ENCODE measurements at places on chromosomes 6 and 20.

DNA sequence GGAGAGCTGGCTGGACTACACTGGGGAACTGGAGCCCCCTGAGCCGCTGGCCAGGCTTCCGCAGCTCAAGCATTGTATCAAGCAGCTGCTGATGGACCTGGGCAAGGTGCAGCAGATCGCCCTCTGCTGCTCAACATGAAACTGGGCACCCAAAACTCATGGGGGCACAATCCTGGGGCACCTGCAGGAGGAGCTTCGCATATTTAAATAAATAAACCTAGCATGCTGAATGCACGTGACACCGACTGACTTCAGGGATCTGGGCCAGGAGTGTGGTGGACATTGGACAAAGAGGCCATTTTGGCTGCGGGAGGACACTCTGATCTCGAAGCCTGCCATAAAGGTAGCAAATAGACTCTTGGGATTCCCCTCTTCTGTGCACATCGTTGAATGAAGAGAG lies 6.8 kb downstream of the SCAND1 start:
- no peak for DNase-seq

GRCh38 chr6:140789466-140789865 lies 1343.3 kb upstream of the GJE1 start:
- no peak for DNase-seq

DNA sequence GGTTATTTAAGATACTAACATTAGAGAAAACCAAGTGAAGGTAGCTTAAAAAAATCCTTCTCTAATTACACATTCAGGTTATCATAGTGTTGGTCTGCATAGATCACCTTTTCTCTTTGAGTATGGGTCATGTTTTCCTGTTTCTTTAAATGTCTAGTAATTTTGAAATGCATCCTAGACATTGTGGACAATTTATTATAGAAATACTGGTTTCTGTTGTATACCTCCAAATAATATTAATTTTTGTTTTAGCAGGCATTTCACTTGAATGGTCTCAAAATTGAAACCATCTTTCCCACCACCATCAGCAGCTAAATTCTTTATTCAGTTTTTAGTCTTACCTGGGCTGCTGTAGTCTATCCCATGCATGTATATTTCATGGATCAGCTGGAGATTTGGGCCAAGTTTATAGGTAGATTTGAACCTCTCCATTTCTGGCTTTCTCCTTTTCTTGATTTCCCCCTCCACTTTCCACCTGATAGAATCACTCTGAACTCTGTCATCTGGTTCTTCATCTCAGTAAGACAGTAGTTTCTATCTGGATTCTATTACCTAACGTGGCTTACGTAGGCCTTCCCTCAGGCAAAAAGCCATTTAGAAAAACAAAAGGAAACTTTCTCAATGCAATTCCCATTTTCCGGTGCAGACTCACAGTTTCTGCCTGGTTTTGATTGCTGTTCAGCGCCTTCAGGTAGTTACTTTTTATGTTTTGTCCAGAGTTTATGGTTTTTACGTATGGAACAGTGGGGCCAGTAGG lies 52.3 kb downstream of the ZFAND3 start:
- DNase-seq: no peak

DNA sequence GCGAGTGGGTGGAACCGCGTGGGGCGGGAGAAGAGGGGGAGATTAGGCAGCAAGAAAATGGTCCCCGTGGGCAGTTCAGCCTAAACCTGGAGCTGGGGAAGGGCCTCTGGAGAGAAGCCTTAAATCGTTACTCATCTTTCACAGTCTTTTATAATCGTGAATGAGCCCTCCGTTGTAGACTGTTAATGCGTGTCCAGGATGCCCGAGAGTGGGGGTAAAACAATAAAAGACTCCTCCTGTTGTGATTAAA lies 11.0 kb upstream of the ELOVL5 start:
- DNase-seq: no peak

DNA sequence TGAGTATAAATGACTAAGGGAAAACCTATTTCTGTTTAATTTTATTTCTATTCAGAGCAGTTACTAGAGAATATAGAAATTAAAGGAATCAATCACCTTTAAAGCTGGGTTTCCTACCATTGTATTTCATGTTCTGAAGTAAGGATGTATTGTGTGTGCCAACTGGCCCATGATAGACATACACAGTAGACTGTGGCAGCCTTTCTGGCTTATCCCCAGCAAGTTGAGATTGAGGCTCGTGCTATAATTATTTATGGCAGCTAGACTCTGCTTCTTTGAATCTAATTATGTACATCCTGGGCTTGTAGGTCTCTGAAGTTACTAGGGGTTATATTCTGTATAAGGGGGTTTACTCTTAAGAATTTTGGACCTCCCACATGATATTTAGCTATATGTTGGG lies 44.4 kb downstream of the ZNF292 start:
- no peak for DNase-seq

DNA sequence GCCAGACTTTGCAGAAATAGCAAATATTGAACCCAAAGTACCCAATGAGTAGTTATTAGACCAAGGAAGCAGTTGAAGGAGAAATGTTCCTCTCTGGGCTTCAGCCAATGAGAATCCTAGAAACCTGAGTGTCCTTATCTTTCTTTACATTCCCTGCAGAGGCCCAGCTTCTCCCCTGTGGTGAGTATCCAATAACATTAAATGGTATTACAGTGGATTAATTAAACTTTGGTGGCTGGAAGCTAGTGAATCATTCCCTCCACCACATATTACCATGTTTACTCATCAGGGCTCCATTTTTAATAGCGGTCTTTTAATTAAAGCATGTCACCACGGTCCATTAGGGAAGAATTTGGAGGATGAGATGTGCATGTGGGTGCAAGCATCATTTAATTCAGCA lies 74.0 kb downstream of the UNC5CL start:
- DNase-seq: no peak

GRCh38 chr6:64504503-64504902 lies 868.9 kb downstream of the PHF3 start:
- DNase-seq: no peak

Measured in femur (tissue), 1 donor.